ENCODE measurements at places on chromosomes 13 and 19.
A peak's percentile ranks its signal among the peaks of the same experiment; 100 is the strongest.

- no peak for DNase-seq
These were observed 9.7 kb downstream of the PALM start for GRCh38 chr19:718251-718951.

DNA sequence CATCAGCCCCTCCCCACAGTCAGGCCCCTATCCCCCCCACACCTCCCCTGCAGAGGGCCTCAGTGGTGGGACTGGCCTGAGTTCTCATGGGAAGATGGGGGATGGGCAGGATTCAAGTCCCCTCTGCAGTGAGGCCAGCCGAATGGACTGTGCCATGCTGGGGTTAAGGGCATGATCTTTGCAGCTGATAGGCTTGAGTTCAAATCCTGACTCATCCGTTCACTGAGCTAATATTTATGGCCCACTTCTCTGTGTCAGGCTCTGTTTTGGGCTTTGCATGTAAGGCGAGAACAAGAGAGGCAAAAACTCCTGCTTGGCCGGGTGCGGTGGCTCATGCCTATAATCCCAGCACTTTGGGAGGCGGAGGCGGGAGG is 20.7 kb downstream of the MARK4 start:
- no peak for DNase-seq

DNA sequence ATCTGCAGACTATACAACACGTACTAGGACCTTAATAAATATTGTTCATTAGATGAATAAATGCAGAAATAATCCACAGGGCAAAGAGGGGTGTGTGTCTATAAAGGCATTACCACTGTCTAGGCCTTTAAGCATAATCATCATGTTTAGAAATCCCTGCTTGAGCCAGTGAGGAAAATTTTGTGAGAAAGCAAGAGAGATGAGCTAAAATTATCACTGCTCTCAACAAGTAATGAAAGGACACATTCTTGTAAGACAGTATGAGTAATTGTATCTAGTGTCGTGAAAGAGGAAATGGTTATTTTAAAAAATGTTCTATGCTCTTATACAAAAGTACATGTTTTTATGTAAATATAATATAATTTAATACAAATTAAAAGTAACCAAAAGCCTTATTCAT is 1699.4 kb downstream of the PCDH9 start:
- DNase-seq = no peak

GRCh38 chr19:9608912-9609311 is 12.1 kb downstream of the ZNF561 start:
- no peak for DNase-seq

DNA sequence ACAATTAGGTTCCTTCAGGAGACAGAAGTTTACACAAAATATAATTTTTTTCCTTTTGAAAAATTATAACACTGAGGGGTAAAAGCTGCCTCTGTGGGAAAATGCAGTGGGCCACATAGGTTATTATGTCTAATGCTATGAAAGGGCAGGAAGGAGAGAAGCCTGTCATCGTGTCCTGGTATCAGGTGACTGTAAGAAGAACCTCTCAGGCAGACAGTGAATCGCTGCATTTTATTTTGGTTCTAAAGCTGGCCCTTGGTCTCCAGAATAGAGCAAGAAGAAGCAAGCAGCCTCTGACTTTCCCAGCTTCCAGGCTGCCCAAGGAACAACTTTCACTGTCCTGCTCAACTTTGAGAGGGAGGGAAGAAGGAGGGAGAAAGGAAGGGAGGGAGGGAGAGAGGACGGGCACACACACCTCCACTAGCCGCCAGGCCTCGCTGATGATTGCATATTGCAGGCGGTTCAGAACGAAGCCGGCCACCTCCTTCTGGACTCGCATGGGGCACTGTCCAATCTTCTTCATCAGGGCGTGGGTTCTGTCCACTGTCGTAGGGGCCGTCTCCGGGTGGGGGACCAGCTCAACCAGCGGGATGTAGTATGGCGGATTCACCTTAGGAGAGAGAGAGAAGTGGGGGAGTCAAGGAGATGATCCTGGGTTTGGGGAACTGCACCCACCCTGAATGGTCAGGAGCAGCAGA is 93.8 kb downstream of the CRYL1 start:
- DNase-seq = no peak

- no peak for DNase-seq
These were observed 185.7 kb downstream of the KCNRG start for GRCh38 chr13:50200988-50201387.

GRCh38 chr19:9645472-9645871 is 24.4 kb upstream of the ZNF561 start:
- no peak for DNase-seq

GRCh38 chr19:3359919-3360420 is 6.4 kb upstream of the NFIC start:
- peak; percentile 63 for DNase-seq

DNA sequence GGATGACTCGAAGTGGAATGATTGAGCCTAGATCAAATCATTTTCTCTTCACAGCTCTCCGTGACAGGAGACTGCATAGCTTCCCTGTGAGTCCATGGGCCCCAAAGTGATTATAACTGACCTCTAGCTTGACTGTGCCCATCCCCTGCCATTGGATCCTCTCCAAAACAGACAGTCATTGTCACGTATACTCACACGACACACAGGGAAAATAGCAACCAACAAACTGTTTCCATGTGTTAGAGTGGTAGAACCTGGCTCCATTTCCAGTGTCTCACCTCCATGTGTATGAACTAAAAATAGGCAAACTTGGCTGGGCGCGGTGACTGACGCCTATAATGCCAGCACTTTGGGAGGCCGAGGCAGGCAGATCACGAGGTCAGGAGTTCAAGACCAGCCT is 48.8 kb upstream of the NPAS1 start:
- no peak for DNase-seq

GRCh38 chr13:101946401-101946800 is 455.4 kb downstream of the FGF14 start:
- DNase-seq = no peak

- DNase-seq = no peak
These were observed 160.5 kb downstream of the STK24 start for GRCh38 chr13:98416408-98416807.

- DNase-seq = no peak
These were observed 64.9 kb downstream of the MZT1 start for GRCh38 chr13:72662548-72662947.

- no peak for DNase-seq
These were observed 37.0 kb downstream of the IRS2 start for GRCh38 chr13:109749365-109749764.

- DNase-seq = no peak
These were observed 26.9 kb upstream of the KLF2 start for GRCh38 chr19:16297575-16298178.

DNA sequence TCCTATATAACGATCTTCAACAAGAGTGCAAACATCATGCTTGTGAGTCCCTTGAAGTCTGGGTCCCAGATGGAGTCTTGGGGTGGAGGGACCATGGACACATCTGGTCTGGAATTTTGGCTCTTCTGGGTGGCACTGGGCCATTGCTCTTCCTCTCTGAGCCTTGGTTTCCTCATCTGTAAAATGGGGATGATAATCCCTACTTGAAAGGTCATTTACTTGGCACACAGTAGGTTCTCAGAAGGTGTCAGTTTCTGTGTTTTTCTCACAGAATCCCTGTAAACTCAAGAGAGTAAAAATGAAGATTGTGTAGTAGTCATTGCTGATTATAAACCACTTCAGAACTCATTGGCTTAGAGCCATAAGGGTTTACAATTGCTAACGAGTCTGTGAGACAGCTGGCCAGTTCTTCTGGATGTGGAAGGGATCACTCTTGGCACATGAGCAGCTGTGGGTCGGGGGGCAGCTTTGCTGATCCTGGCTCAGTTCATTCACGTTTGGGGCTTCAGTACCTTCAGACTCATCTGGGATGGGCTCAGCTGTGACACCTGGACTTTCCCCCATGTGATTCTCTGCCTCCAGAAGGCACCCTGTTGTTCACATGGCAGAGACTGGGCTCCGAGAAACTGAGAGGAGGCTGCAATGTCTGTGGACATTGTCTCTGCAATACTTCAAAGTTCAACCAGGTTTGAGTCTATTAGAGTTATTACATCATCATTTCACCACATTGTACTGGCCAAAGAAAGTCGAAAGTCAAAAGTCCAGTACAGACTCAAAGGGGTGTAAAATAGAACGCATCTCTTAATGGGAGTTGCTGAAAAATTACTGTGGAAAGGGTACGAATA is 7.8 kb downstream of the CYP4F12 start:
- no peak for DNase-seq

DNA sequence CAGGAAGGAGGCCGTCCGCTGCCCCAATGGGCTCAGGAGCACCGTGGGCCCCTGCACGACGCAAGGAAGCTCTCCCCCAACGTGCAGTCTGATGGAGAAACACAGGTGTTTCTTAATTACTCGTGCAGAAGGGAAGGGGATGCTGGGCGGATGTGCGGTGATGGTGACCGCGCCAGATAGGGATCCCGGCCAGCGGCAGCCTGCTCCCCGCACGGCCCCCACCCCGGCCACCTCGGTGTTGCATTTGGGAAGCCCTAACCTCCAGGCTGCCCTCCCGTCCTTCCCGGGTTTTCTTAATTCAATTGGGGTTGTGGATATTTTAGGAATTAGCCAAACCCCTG is 254.4 kb downstream of the ZNF536 start:
- no peak for DNase-seq

- no peak for DNase-seq
These were observed 15.1 kb upstream of the ATP11A start for GRCh38 chr13:112674412-112675365.

GRCh38 chr13:113561417-113562084 is 23.0 kb upstream of the TFDP1 start:
- no peak for DNase-seq

GRCh38 chr13:33224686-33225085 is 60.9 kb downstream of the STARD13 start:
- DNase-seq = no peak
